ENCODE measurements at places on chromosomes 1 and 21.
A peak's percentile ranks its signal among the peaks of the same experiment; 100 is the strongest.

DNA sequence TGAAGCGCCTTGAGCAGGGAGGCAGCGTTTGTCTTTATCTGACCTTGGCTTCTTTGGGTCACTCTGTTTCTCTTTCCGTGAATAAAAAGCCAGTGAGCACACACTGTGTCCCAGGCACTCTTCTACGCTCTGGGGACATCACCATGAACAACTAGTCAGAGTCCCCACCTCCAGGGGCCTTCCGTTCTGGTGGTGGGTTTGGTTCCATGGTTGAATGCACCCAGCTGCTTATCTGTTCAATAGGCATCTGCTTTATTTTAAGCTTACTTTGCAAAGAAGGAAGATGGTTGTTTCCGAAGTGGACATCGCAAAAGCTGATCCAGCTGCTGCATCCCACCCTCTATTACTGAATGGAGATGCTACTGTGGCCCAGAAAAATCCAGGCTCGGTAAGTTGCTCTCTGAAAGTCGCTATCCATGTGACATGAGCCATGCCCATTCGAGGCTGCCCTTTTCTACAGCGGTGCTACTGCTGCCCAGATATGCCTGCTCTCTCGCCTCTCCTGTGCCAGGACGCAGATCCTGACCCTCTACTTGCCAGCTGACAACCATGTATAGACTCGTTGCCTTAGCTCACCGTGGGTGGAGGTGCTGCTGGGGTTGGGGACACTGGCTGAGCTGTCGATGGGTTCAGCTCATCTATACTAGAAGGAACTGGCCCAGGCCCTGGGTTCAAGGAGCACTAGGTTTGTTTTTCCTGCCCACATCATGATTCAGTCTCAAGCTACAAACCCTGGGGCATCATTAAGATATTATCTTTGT is 5.9 kb downstream of the MX1 start:
- ATAC-seq, result no peak

GRCh38 chr1:118158924-118159323 is 26.1 kb downstream of the SPAG17 start:
- ATAC-seq, result no peak

GRCh38 chr1:199116488-199116887 is 477.6 kb downstream of the PTPRC start:
- no peak for ATAC-seq

- no peak for ATAC-seq
Measured at GRCh38 chr1:115423776-115424175, 85.7 kb upstream of the NGF start.

DNA sequence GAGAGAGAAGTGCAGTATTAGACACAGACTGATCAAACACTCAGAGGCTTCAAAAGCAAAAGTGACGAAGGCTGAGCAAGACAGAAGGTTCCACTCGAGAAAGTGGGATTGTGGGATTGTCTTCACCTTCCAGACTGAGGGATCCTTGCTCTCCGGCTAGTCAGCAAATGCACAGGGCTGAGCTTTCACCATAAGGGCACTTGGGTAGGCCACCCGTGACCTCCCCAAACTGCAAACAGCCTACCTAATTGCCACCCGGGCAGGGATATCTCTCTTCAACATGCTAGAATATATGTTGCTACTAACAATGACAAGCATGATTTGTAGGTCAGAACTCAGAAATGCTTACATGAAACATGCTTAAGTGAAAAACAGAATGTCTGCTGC is 35.3 kb upstream of the RIPK4 start:
- ATAC-seq, result no peak

DNA sequence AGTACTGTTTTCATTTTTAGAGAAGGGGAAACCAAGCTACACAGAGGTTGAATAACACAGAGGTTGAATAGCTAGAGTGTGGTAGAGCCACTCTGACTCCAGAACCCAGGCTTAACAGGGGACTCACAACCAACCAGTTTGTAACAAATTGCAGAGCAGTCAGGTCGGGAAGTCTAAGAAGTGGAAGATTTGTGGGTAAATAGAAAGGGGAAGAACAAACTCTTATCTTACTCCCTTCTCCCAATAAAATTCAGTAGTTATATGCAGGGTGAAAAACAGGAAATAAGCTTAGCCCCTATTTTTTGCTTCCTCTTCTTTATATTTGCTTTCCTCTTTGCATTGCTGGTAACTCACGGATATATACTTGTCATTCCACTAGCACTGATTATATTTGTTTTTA is 23.2 kb downstream of the CDC42 start:
- ATAC-seq, result peak; percentile 40

DNA sequence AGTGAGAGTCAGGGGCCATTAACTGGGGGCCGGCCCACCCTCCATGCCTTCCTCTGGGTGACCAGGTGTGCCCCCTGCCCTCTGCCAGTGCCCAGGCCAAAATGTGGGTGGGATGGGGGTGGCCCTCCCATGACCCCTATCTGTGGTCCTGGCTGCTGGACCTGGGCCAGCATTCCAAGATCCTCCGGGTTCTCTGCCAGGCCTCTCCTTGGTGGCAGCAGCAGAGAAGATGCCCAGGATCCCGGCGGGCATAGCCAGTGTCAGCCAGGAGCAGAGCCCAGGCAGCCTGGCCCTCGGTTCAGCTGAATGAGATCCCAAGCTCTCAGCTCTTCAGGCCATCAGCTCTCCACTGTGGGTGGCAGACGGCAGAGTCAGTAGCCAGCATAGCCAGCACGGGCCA is 31.3 kb upstream of the ACTRT2 start:
- ATAC-seq, result no peak

DNA sequence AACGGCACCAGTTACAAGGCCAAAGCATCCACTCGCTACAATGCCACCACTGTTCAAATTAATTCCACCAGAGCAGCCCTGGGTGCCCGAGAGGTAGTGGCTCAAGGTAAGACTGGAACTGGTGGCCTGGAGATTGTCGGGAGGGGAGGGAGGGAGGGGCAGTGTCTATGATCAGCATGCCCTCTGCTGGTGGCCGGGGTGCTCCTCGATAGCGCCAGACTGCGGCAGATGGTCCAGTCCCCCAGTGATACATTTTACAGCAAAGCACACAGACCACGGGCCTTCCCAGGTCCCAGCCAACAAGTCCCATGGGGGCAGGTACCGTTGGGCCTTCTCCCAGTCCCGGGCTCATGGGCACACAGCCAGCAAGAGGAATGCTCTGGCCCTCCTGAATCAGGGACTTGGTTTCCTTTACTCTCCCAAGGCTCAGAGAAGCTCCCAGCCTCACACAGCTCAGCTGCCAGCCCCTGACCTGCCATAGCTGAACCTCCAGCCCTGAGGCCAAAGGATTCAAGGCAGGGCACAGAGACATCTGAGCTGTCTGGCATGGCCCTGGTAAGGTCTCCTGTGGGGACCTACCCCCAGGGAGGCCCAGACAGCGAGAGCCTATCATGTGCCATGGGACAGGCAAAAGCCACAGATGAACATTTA is 15.3 kb downstream of the ACOT7 start:
- ATAC-seq, result no peak

- ATAC-seq, result peak; percentile 63
Measured at GRCh38 chr1:109084563-109085517, 5.7 kb upstream of the TMEM167B start.

DNA sequence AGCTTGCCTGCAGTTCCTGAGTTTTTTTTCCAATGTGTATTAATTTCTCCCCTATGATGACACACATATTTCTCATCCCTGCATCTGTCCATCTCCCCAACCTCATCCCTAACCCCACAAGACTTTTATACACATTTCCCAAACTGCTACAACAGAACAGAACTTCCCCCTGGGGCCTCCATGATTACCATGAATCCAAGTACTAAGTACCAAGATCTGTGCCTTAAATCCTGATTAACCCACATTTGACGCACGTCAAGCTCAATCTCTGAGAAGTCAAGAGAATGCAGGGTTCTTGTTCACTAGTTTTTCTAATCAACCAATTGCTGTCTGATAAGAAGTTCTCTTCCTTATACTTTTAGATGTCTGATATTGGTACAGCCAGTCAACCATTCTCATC is 9.7 kb downstream of the HMGN1 start:
- ATAC-seq, result no peak

DNA sequence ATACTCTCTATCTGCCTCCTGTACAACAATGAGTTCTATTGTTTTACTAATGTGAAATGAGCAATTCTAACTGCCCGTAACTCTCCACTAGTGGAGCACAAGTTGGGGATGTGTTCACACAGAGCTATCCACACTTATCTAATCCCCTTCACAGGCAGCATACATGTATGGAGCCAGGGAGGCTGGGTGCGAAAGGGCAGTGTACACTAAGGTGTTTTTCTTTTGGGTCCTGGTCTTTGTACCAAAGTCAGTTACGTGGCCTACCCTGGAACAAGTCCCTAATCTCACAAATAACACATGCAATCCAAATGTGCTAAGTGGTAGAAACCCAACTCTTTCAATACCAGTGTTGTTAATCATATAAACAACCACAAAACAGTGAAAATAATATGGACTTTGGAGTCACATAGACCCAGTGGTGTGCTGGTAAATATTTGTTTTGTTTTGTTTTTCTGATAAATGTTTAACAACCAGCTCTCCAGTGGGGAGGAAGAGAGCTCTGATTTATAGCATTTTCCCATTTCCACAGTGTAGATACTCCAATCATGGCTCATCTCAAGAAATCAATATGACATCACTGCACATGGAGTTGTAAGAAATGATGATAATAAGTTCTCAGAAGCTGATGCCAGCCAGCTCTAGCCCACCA is 319.9 kb upstream of the DUSP10 start:
- no peak for ATAC-seq

DNA sequence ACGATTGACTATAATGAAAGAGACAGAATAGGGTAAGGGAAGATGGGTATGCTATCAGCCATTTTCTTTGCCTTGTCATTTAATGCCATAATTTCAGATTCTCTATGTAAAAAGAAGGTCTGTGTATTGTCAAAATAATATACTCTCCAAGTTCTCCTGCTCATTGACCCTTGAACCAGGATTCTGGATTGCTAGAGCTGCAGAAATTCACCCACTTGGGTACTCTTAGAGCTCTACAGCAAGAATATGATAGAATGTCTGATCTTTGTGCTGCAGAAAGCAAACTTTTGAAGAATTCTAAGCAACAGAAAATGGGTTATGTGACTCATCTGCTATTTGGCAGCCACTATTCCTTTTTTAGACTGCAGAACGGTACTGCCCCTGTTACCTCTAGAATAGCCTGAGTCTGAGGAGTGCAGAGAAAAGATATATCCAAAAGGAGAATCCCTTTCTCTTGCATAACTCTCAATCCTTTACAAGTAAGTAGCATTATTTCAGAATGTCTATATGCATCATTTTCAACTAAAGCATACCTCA is 78.2 kb upstream of the TENT5C start:
- ATAC-seq, result peak; percentile 36

GRCh38 chr1:40003156-40004093 is 37.1 kb upstream of the CAP1 start:
- no peak for ATAC-seq

DNA sequence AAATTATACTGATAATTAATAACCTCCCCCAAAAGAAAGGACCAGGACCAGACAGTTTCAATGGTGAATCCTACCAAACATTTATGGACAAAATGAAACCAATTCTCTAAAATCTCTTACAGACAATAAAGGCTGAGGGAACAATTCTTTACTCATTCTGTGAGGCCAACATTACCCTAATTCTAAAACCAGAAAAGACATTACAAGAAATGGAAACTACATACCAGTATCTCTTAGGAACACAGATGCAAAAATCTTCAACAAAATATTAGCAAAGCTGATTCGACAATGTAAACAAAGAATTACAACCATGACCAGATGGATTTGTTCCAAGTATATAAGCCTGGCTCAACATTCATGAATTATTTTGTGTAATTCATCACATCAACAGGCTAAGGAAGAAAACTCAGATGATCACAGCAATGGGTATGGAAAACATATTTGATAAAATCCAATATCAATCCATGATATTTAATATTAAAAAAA is 8.6 kb downstream of the TMED5 start:
- ATAC-seq, result peak; percentile 44

GRCh38 chr21:37686991-37687810 is 229.1 kb downstream of the KCNJ6 start:
- ATAC-seq, result no peak

All from activated T-helper 17 cell treated with anti-CD3 and anti-CD28 coated beads, Interleukin-2, amount 50 U/mL, for 72 hours (primary cell).